ENCODE measurements at places on chromosomes 12 and 14.

GRCh38 chr14:78356391-78356790 lies 186.2 kb downstream of the NRXN3 start:
- no peak for DNase-seq

GRCh38 chr12:32448586-32448985 lies 49.2 kb downstream of the FGD4 start:
- no peak for DNase-seq

- DNase-seq = no peak
Observed at GRCh38 chr14:79475887-79476532, 735.3 kb downstream of the DIO2 start.

- DNase-seq = no peak
Observed at GRCh38 chr14:89810101-89810500, 144.4 kb downstream of the EFCAB11 start.

DNA sequence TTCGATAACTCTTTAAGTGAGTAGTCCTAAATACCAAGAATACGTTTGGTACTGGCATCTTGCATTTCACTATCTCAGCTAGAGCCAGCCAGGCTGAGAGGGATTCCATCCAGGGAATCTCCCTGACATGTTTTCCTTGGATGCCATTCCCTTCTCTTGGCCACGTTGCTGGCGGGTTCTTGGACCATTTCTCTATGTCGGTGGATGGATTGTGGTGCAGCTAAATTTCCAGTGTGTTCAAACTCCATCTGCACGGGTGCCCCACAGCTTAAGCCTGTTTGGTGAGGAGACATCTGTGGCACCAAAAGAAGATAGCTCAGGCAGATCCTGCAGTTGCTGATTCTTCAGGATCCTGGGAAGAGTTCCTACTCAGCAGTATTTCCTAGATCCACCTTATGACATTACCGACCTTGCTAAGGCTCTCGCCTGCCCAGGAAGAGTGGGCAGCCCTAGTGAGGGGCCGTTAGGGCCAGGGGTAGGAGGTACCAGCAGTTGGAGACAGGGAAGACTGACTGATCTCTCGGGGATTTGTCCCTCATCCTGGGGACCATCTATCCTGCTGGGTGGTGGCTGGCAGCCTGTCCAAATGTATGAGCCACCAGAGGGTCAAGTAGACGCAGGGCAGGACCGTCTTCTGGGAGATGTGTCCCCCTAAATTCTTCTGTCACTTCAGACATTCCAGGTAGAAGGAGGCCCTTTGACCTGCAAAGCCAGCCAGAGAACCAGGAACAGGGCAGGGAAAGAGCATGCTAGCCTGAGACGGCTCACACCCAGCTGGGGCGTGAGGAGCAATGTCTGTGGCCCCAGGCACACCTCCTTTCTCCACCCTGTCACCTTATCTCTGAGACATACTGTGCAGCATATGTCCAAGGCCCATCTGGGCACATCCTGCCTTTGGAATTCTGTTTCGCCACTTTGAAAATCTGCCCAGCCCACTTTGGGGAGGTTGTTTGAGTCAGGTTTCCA lies 72.6 kb upstream of the CAPRIN2 start:
- no peak for DNase-seq

DNA sequence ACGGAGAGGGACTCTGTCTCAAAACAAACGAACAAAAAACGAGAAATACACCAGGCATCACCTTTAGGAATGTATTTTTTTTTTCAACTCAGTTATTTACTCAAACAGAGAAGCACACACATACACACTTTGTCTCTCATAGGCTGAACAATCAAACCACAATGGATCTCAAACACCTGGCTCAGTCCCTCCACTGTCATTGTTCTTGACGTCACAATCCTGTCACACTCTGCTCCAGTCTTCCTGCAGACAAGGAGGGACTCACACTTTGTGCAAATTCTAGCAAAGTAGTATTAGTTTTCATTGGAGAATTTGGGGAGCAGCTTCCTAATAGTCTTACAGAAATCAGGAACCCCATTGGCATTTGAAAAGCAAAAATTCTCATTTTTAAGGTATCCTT lies 727.8 kb downstream of the BCL11B start:
- no peak for DNase-seq

DNA sequence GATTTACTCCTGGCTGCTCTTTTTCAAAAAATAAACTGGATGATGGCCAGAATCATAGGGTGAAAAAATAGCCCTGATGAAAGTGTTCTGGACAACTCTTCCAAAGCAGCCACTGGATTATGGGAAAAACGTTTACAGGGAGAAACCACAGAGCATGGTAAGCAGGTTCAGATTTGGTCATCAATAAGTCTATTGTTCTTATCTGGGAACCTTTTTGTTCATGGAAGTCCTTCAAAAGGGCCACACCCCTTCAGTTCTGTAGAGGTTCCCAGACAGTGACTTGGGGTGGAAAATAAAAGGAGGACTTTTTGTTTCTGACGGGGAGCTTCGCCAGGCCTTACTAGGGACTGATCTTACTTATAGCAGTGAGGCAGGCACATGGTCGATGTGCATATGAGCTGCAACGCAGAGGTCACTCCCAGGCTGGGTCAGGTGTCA lies 117.4 kb upstream of the SLC38A2 start:
- DNase-seq = no peak

DNA sequence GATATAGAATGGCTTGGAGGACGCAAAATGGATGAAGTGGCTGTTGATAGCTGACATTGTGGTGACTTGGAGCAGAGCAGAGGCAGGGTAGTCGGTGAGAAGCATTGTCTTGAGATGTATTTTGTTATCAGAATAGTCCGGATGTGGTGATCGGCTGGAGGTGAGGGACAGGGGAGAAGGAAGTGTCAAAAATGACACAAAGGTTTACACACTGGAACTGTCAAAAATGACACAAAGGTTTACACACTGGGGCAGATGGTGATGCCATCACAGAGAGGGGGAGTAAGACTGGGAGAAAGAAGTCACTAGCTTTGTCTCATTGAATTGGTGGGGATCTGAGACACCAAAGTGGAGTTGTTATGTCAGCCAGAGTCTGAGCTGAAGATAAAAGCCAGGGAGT lies 30.1 kb downstream of the CDKL1 start:
- no peak for DNase-seq

- no peak for DNase-seq
Observed at GRCh38 chr12:47837190-47838171, 17.8 kb upstream of the HDAC7 start.

GRCh38 chr12:12278899-12279298 lies 12.1 kb upstream of the LRP6 start:
- DNase-seq = no peak

DNA sequence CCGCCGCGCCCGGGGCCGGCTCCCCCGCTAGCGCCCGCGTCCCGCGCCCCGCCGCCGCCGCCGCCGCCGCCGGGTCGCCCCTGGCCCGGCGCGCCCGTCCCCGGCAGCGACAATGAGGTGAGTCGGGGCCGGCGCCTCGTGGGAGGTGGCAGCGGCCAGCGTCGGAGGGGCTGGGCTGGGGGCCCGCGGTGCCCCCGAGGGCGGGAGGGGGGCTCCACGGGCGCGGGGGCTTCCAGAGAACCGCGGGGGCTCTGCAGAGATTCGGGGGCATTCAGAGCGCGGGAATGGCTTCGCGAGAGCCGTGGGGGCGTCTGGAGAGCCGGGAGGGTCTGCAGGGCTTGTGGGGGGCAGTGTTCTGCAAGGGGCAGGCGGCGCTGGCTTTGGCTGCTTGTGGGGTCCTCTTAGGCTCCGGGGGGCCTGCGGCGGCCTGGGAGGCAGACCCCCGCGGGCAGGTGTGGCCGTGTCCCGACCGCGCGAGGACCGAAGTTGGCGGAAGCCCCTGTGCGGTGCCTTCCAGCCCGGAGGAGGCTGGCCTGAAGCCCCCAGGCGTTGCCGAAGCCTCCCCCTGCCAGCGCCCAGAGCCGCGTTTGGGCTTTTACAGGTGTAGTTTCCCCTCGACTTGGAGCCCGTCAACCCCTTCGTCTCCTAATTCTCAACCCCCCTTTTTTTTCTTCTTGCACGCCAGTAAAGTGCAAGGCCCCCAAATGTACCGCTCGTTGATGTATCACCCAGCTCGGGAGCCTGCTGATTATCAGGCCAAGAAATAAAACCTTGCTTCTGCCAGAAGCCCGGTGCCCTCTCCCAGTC lies 93.1 kb upstream of the EVL start:
- no peak for DNase-seq

DNA sequence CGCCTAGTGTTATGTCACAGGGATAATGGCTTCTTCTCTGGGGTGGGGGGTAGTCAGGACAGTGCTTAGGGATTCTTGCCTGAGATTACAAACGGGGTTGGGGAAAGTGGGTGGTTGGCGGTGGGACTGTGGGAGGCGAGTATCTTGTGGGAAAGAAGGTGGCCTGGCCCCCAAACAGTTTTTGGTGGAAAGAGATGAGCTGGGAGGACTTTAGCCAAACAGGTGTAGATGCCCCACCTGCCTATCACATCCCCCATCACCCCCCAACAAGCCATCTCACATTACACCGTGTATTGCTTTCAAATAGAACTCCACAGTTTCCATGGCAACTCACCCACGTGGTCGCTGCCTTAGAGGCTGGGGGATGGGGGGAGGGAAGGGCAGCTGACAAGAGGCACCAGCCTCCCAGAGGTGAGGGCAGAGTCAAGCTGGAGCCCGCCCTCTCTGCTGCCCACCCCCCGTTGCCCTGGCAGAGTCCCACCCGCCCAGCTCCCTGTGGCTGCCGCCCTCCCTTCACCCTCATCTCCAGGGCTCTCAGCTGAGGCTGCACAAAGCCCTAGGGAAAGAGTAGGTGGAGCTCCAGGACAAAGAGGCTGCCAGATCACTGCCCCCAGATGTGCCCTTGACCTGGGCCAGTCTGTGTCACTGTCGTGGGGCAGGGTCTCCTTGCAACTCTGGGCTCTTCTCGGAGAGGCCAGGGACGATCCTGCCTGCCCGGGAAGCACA lies 98.3 kb downstream of the LRRC74A start:
- no peak for DNase-seq

DNA sequence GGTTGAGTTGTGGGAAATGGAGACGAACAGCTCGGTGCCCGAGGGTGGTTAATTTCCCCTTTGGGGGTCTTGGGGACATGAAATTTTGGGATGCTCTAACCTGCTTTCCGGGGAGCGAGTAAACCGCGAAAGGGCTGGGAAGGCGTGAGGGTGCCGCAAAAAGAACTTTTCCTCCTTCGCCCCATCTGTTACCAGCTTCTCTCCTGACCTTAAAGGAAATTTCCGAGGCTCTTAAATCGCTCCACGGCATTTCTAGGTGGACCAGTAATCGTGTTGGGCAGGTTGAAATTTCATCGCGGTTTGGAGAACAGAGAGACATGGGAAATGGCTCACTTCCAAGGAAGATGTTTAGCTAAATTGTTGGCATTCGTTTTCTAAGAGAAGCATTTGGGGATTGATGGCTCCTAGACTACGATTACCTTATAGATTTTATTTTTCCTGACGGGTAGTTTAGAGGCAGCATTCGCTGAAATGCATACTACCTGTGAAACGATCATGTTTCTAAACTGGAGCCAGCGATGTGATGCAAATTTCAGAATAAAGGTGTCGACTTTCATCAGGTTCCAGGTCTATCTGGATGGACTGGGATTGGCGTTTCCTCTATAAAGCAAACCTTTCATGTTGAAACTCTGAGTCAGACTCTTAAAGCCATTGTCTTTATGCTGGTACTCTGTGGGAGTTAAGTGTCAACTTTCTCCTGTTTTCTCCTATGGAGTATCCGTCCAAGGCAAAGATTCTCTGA lies 414.5 kb downstream of the PCNX1 start:
- no peak for DNase-seq

DNA sequence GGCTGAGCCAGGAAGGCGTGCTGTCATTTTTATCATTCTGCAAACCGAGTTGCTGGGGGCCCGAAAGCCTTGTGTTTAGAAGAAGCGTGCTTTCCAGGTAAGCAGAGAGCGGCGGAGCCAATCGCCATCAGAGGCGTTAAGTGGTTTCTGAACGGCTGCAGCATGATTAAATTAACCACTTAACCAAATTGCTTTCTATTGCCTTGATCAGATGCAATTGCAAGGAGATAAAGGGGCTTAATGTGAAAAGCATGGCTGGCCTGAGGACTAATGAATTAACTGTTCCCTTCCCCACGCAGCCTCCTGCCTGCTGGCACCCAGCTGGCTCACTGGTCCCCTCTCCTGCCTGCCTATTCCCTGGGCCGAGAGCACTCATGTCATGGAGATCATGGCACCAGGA lies 36.6 kb upstream of the CHGA start:
- no peak for DNase-seq

GRCh38 chr14:74515891-74516412 lies 22.4 kb downstream of the ISCA2 start:
- DNase-seq = no peak

DNA sequence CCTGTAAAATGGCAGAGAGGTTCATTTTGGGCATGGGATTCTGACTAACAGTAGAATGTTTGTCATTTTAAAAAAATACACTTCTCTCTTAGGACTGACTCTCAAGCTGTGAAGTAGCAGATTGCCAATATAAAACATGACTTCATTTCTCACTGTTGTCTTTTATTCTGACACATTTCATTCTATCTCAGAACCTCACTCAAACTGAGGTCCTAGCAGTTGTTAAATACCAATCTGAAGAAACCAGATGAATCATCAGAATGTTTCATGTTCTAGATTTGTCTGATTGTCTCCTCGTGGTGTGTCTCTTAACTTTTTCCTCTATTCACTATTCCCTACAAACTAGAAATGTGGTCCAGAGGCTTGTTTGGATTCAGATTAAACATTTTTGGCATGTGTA lies 276.5 kb upstream of the NPAS3 start:
- no peak for DNase-seq

GRCh38 chr14:73105050-73105449 lies 31.3 kb upstream of the PSEN1 start:
- no peak for DNase-seq

DNA sequence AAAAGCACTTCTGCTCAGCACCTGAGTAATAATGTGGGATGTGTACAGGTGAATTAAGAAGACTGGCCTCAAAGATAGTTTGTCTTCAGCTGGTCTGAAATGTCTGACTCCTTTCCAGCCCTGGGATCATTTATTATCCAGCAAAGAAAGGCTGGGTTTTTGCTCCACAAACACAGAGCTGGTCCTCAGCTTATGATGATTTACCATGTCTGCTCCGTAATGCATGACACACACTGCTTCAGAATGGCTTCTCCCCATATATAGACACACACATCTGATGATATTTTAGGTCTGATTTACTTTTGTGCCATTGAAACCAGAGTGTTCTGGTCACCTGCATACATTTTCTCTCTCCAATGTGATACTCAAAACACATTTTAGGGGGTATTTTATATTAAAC lies 225.0 kb downstream of the SLC25A21 start:
- no peak for DNase-seq

GRCh38 chr12:90653040-90653439 lies 301.9 kb downstream of the CCER1 start:
- no peak for DNase-seq

All from activated T-helper 1 cell treated with anti-CD3 and anti-CD28 coated beads, Interleukin-2, amount 50 U/mL, for 16 hours (primary cell).